ENCODE measurements at places on chromosomes 2 and 18.

DNA sequence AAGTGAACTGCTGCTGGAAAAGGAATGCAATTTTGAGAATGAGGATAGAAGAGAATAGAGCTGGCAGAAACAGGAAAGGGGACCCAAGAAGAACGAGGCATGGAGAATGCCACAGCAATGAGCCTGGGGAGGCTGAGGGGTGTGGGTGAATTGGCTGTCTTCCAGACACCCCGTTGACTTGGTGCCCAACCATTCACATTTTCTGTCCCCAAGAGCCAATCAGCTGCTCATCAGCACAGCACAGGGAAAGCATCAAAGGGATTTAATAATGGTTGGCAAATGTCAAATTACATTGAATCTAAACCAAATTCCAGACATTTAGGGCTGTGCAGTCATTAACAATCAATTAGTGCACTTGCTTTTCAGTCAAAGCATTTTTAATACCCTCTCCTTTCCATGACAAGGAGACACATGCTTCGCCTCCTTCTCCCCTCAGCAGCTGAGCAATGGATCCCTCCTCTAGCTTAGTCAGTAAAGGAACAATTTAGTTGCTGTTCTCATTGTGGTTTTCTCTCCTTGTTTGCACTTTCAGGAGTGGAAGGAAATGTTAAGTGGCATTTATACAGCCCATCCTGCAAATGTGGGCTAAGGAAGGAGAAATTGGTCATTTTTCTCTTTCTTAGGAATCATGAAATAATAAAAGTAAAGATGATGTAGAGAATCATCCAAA lies 98.8 kb downstream of the KLF7 start:
- no peak for DNase-seq

DNA sequence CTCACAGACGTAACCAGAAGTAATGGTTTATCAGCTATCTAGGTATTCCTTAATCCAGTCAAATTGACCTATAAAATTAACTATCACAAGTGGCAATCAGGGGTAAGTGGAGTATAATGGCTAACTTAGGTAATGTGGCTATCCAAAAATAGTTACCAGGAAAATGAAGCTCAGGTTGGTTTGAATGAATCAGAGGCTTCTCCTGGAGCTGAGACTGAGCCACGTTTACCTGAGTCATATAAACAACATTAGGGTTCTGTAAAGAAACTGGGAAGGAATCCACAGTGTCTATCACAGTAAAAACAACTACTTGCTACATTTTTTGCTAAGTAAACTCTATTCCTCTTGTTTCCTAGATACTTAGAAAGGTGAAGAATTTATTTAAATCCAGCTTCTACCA lies 236.0 kb upstream of the SPHKAP start:
- DNase-seq = no peak

- no peak for DNase-seq
These were observed 68.1 kb downstream of the ANTXR1 start for GRCh38 chr2:69081001-69081580.

DNA sequence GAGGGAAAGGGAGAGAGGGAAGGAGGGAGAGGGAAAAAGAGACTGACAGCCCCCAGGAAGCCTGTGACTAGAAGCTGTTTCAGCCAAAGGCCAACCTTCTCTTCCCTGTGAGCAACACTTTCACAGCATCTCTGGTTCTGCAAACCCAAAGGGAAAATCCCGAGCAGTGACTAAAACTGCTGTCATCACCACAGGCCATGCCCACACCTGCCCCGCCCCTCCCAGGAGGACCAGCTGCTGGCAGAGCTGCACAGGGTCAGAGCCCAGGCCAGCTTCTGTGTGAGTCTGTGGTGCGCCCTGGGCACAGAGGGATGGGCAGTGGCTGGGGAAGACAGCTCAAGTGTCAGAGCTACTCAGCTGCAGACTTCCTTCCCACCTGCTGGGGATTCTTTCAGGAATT lies 64.9 kb upstream of the OTOS start:
- DNase-seq = no peak

DNA sequence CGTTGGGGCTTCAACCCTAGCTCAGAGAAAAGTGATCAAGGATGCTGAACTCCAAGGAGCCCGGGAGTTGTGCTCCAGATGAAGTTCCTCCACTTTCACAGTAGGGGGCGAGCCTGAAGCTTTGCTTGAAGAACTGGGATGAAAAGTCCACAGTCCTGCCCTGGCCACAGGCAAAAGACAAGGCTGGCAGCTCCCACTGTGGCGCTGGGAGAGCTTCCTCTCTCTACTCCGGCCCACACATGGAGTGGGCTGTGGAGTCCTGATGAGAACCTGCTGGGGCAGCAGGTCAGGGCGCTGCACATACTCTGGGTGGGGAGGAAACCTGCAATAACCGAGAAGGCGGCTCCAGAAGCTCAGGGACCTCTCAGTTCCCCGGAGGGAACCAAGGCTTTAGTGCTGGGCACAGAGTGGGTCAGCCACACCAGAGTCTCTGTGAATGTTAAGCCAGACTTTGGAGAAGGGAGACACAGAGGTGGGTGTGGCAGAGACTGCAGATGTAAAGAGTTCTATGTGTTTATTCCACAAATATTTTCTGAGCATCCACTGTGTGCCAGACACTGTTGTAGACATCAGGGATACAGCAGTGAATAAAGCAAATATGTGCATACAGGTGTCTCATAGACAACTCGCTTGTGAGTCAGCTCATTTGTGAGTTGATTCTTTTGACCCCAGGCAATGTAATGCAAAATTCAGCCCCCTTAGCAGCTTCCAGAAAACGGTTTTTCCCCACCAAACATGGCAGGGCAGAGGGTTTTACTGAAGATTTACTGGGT lies 48.0 kb upstream of the MRPL33 start:
- DNase-seq = no peak

GRCh38 chr2:240959214-240959940 lies 39.0 kb upstream of the SNED1 start:
- no peak for DNase-seq

DNA sequence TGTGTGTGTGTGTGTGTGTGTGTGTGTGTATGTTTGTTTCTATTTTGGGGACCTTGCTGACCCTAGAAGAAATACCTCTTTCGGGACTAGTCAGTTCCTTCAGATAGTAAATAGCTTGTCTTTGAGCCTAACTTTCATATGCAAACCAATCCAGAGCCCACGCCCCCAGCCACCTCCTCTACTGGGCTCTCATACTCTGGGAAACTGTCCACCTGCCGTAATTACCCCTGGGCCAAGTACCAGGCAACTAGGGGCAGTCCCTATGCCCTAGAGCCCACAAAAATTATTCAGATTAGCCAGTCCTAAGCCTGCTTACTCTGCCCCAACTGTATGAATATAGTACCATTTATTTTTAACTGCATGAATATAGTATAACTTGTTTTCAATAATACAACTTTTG lies 970.4 kb downstream of the EPHA4 start:
- DNase-seq = no peak

Measured in stimulated activated CD8-positive, alpha-beta memory T cell treated with anti-CD3 and anti-CD28 coated beads, Interleukin-7, amount 100 ng/mL, for 1 hour (primary cell).